ENCODE measurements at places on chromosomes 2 and 18. TPM values are rescaled to one million over a fixed set of nuclear protein-coding genes. Genes with fewer than 3 reads are reported as not detected.

TUBA3D gene
- total RNA-seq: not detected

ONECUT2 gene
- total RNA-seq: 0.06 TPM

PREB gene
- 27.2 TPM for total RNA-seq

HOXD12 gene
- 0.23 TPM for total RNA-seq

ARHGEF4 gene
- 6.7 TPM for total RNA-seq

MARCHF4 gene
- total RNA-seq: 0.06 TPM

C2orf49 gene
- total RNA-seq: 12.4 TPM

CPLX4 gene
- total RNA-seq: not detected

SGPP2 gene
- total RNA-seq: 14.8 TPM

HOXD13 gene
- total RNA-seq: 0.06 TPM

TMEM178A gene
- 40.5 TPM for total RNA-seq

MITD1 gene
- 25.1 TPM for total RNA-seq

ABCG8 gene
- total RNA-seq: 1.4 TPM

PKDCC gene
- 301 TPM for total RNA-seq
